ENCODE measurements at places on chromosomes 11 and 22.

DNA sequence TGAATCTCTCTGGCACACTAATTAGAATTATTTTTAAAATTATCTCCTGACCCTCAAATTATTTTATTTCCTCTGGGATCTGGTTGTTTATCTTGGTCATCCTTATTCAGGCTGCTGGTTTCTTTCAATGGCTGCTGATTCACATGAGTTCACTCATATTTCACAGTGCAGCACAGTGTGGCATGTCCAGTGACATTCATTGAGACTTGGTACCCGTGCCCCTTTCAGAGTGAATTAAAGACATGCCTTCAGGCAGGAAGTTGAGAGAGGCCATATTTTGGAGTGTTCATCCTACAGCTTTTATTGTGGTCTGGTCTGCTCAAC is 13.5 kb downstream of the DCPS start:
- DNase-seq = no peak

DNA sequence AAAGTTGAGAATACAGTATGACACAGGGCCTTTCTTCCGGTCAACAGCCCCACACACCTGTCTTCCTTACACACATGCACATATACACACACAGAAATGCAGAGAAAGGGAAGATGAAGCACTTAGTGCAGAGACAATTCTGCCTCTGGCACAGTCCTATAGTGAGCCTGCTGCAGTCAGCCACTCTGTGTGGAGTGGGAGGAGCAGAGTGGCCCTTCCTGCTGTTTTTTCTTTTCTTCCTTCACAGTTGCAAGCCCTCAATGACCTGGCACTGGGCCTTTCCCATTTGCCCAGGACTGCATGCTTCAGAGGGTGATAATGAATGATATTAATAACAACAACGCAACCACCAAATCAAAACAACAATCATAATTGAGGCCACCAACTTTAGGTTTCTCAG is 527.0 kb upstream of the B3GAT1 start:
- no peak for DNase-seq

GRCh38 chr22:32801537-32802236 is at the start of gene TIMP3:
TSS of gene TIMP3 (plus strand) at chr22:32801705. CDS start at chr22:32802002, 297 bp downstream.
- DNase-seq = no peak

GRCh38 chr11:130449996-130450769 is 1.7 kb downstream of the ADAMTS15 start:
- no peak for DNase-seq

GRCh38 chr11:21069909-21070308 is 400.5 kb downstream of the NELL1 start:
- DNase-seq = no peak

DNA sequence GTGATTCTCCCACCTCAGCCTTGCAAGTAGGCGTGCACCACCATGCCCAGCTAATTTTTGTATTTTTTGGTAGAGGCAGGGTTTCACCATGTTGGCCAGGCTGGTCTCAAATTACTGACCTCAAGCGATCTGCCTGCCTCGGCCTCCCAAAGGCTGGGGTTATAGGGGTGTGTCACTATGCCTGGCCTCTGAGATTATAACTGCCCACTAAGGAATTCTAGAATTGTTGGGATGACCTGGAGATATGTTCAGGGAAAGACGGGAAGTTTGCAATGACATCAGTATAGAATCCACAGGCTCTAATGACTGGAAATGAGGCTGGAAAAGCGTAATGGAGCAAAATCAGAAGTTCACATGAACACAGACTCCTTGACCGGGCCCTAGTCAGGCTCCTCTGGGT is 62.2 kb downstream of the CLMP start:
- DNase-seq = no peak

- DNase-seq = peak; percentile 79
Measured at GRCh38 chr11:67613960-67614715, 7.4 kb downstream of the NDUFV1 start.

DNA sequence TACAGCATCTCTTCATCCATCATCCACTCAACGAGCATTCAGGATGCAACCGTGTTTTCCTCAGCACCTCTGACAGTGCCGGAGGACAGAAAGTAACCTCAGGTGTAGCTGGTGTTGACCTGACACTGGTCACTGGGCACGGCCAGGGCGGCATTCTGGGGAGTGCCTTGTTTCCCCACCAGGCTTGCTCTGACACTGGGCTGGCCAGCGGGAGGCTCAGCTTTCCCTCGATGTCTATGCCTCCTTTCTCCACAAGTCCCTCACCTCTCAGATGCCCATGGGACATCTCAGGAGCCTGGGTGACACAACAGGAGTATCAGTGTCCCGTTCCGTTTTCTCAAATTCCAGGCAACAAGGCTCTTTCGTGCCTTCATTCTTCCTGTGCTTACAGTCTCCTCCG is 28.9 kb downstream of the CD6 start:
- DNase-seq = no peak

DNA sequence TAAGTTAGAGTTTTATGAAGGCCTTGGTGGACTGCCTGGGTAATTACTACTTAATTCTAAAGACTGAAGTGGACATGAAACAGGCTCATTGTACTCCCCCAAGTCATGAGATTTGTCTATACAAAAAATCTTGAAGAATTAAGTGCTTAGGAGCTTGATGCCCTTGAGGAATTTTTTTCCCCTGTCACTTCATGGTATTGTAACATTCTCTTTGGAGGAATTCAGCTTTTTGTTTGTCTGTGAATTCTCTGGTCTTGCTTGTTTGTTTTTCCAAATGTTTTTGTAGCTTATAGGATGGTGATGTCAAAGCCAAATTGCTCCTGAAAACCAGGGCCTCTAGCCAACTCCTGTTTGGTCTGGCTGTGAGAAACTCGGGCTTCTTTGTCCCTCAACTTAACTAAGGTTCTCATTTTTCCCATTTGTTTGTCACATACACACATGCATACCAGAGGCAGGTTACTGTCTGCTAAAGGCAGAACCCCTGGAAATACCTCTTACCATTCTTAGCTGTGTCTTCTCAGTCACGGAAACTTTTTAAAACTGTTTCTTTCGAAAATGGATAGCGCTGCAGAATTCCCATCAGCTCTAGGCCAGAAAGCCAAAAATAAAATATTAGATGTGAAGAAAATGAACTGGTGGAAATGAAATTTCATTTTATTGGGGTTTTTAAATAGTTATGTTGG is 66.9 kb downstream of the AMOTL1 start:
- DNase-seq = no peak

- DNase-seq = no peak
Measured at GRCh38 chr11:108027057-108027456, 18.4 kb downstream of the CUL5 start.

DNA sequence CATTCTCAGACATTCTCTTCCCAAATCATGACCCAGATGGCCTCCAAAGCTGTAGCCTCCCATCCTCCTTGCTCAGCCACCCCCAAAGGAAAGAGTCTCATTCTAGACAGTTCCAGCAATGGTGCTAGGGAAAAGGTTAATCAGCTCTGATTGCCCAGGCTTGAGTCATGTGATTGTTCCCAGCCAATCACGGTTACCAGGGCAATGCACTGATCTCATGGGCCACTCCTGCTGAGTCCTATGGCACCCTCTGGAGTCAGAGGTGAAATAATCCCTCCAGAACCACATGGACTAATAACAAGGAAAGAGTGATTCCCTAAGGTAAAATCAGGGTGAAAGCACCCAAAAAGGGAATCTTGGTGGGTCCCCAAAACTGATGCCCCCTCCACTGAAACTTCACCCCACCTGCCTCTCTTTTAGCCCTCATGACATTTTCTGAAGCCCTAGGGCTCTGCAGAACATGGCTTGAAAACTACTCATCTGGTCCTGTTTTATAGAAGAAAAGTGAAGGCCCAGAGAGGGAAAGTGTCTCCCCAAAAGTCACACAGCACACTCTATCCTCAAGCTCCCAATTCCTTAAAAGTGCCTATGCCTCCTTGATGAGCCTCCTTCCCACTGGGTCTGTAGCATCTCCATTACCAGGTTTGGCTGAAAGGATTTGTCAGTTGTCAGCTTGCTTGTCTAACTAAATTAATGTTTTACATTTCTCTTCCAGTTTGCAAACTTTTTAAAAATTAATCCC is 203.7 kb downstream of the MN1 start:
- no peak for DNase-seq

DNA sequence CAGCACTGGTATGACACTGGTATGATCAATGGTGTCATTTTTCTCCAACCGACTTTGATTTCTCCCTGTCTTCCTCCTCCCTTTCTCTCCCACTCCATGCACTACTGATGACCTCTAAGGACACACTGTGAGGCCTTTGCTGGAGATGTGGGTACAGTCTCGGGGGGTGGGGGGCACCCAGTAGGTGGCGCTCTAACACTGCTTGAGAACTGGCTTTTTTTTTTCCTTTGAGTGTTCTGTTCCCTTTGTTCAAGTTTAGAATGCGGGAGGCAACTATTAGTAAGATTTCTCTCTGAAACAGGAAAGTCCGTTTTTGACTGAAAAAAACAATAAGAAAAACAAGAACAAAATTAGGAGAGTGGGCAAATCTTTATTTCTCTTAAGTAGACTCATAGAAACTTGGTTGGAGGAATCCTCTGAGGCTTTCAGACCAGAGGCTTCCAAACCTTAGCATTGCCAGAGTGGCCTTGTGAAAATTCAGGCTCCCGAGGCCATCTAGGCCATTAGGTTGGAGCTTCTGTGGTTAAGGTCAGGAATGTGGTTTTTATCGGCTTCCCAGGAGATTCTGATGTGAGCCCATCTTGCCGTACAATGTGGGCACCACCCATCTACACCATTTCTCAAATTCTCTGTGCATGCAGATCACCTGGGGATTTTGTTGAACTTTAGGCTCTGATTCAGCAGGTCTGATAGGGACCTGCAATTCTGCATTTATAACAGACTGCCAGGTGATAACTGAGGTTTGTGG is 43.2 kb downstream of the PANX1 start:
- no peak for DNase-seq

DNA sequence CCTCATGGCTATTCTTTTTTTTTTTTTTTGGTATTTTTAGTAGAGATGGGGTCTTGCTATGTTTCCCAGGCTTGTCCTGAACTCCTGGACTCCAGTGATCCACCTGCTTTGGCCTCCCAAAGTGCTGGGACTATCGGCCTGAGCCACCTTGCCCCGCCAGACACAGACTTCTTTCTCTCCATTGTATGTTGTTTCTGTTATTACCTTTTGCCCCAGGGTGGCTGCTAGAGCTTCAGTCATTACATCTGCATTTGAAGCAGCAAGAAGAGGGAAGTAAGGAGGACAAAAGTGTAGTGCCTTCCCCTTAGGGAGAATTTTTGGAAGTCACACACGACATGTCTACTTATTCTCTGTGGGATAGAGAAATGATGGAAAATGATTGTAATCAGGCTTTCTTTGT is 10.1 kb upstream of the OSBP start:
- no peak for DNase-seq

DNA sequence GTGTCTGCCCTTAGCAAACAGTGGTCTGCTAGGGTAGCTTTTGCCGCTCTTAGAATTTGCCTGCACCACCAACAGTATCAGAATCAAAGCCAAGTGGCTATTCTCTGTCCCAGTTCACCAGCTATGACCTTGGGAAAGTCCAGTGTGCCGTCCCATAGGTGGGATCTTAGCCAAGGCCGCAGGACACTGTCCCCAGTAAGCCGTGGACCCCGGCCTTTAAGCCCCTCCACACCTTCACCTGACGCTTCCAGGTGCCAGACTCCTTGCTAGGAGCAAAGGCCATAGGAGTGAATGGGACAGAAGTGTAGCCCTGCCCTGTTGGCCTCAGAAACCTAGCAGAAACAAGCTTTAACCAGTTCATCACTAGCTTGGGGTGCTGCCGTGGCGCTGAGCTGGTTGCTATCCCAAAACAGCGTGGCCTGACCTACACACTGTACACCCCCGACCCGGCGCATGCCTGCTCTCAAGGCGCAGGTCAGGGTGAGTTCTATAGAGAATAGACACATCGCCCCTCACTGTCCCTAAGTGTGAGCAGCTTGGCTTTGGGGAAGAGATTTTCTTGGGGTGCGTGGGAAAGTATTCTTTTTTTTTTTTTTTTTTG is 4.5 kb downstream of the FADD start:
- DNase-seq = no peak

- no peak for DNase-seq
Measured at GRCh38 chr11:115126515-115127208, 377.6 kb downstream of the CADM1 start.

DNA sequence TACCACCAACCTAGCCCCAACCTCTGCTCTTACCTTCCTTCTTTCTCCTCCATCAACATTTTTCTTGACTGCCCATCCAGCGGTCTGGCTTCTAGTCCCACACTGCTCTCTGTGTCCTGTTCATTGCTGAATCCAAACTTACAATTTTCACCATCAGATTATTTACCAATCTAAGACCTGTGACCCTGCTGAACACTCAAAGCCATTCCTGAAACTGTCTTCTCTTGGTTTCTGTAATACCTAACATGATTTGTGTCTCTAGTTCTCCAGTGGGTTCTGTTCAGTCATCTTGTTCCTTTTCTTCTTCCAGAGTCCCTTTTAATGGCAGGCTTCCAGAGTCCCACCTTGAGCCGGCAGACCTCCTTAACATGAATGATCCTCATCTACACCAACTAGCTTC is 24.1 kb downstream of the RRAS2 start:
- no peak for DNase-seq

- DNase-seq = no peak
Measured at GRCh38 chr11:69378303-69379141, 84.6 kb downstream of the MYEOV start.

DNA sequence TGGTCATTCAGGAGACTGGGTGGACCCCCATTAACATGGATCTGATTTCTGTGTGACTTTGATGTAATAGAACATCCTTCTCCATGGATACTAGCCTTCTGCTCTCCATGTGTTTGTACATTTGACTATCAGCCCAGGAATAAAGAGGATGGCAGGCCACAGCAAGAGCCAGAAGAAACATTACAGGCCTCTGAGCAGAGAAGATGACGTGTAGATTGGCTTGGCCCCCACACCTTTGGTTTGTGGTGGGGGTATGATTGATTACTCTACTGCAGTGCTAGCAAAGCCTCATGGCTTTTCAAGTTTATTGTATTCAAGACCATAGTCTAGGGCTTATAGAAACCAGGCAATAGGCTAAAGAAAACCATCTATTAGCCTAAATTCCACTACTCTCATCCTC is 77.0 kb downstream of the GRAMD1B start:
- DNase-seq = no peak
